ENCODE measurements at places on chromosomes 16 and 17.
A peak's percentile ranks its signal among the peaks of the same experiment; 100 is the strongest.

DNA sequence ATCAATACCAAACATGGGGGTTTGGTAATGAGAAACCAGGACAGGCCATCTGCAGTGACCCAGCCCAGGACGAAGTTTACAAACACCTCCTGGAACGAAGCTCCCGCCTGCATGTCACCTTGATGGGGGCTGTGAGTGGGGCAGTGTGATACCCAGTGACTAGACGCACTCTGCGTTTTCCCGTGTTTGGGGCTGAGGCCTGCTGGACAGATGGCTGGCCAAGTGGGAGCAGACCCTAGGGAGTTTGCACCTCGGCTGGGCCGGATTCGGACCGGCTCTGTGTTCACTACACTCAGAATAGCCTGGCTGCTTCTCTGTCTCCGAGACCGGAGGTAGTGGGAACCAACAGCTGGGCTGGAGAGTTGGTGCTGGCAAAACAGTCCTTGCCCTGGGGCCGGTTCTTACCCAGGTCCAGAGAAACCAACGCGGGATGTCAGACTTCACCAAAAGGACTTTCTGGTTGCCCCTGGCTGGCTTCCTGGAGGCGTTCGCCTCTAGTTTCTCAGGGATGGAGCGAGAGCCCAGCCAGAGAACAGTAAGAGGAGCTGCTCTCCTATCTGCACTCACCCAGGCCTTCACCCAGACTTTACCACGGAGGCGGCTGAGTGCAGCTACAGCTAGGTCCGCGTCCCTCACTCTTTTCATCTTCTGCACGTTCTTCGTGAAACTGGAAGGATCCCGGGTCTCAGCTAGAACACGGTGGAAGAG is 20.4 kb downstream of the CARHSP1 start:
- DNase-seq, result no peak

GRCh38 chr16:4968879-4969483 is 10.9 kb downstream of the SEC14L5 start:
- peak; percentile 70 for DNase-seq

GRCh38 chr16:73427164-73427563 is 379.2 kb upstream of the ZFHX3 start:
- peak; percentile 44 for DNase-seq

DNA sequence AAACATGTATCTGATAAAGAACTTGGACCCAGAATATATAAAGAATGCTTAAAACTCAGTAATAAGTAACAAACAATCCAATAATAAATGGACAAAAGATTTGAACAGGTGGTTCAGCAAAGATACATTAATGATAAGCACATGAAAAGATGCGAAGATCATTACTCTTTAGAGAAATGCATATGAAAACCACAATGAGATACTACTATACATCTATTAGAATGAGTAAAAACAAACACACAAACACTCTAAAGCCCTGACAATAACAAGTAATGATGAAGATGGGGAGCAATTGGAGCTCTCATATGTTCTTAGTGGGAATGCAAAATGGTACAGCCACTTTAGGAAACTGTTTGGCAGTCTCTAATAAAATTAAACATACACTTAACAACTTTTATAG is 29.1 kb downstream of the OSBPL7 start:
- no peak for DNase-seq

GRCh38 chr17:79224903-79225302 is 150.3 kb downstream of the ENGASE start:
- DNase-seq, result no peak

- DNase-seq, result no peak
Observed at GRCh38 chr16:85383836-85384832, 229.0 kb upstream of the GSE1 start.
